ENCODE measurements at places on chromosomes 4 and X. TPM values are rescaled to one million over a fixed set of nuclear protein-coding genes. Genes with fewer than 3 reads are reported as not detected.

GRCh38 chr4:180455226-180455625, 1788.0 kb upstream of the TENM3 start:
- no peak for DNase-seq

- no peak for DNase-seq
Observed at GRCh38 chr4:70544279-70544868, 26.0 kb downstream of the AMTN start.

DNA sequence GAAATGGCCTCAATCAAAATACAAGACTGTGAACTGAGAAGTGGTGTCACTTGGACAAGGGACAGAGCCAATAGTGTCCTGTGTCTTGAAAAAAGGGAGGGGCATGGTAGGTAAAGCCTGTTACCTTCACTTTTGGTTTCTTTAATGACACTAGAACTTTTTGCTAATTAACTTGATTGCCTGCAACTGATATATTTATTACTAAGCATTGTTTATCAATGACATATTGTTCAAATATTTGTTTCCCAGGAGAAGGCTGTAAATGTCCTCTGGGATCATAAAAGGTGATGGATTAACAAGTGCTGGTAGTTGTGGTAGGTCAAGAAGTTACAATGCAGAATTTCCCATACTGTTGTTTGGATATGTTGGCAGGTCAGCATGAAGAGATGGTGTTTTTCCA, 93.8 kb upstream of the SCML1 start:
- DNase-seq = no peak

GRCh38 chrX:15973946-15974345, 119.3 kb upstream of the AP1S2 start:
- no peak for DNase-seq

DNA sequence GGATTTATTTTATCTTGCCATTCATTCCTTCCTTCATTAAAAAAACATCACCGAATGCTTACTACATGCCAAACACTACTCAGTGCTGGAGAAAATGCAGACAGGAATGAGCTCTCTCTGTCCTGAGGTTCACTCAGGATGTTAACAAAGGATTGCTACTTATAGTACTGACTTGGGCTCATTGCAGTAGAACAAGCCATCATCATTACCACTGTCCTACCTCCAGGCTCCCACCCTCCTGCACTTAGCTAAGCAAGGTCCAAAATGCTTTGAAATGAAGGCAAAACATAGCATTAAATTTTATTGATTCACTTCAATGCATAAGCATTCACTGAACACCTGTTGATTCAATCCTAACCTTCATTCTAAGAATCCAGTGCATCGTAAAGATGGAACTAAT, 159.8 kb upstream of the RADX start:
- no peak for DNase-seq

Gene GAB3
- total RNA-seq = 3.6 TPM

Gene ZAR1
- total RNA-seq = not detected

DNA sequence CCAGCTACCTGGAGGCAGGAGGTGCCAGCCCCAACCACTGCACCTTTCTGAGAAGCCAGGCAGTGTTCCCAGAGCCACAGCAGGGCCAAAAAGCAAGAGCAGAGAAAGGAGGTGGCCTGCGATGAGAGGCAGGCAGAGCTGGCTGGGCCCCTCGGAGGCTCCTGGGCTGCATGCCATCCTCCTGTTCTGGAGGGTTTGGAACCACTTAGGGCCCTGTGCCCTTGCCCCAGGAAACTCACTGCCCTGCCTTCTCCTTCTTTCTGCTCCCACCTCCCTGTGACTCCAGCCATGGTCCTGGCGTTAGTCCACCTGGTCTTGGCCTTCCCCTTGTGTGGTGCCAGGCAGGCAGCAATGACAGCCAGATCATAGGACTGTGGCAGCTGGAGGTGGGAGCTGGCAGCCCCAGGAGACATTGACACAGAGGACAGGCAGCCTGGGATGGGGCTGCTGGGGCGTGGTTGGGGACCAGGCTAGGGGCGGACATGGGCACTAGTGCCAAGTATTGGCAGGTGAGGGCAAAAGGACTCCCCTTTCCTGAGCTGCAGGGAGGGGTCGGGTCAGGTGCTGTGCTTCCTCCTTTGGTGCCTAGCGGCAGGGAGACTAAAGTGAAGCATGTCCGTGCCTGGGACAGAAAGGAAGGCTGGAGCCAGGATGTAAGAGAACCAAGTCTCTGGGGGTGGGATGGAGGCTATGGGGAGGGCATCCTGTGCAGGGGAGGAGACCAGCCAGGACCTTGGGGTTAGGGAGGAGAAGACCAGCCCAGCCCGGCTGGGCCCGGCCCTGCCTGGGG, 1.4 kb downstream of the APLN start:
- DNase-seq = no peak

GRCh38 chr4:85084371-85085094, 118.0 kb upstream of the WDFY3 start:
- peak; percentile 77 for DNase-seq

- no peak for DNase-seq
Observed at GRCh38 chrX:101208152-101208905, 11.3 kb upstream of the DRP2 start.

DNA sequence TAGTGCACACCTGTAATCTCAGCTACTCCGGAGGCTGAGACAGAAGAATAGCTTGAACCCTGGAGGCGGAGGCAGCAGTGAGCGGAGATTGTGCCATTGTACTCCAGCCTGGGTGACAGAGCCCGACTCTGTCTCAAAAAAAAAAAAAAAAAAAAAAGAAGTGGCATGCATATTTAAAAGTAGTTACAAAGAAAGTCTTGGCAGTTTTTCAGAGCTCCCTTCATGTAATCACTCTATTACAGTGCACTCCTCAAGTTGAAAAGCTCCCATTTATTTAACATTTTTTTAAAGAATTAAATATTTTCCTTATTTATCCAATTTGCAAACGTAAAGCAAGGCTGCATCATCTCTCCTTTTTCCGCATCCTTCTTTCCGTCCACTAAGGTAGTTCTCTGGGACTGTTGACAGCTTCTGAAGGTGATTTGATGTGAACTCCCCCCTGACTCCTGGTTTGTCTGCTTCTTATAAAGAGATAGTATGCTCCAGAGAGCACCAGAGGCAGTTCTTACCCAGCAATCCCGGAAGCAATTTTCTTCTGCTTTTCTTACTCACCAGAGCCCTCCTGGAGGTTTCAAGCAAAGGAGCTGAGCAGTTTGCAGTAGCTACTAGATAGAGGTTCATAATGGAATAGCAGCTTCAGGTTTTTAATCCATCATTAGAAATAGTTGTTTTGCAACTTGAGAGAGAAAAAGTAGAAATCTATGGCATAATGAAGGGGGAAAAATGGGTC, 151.0 kb downstream of the PALLD start:
- DNase-seq = no peak

DNA sequence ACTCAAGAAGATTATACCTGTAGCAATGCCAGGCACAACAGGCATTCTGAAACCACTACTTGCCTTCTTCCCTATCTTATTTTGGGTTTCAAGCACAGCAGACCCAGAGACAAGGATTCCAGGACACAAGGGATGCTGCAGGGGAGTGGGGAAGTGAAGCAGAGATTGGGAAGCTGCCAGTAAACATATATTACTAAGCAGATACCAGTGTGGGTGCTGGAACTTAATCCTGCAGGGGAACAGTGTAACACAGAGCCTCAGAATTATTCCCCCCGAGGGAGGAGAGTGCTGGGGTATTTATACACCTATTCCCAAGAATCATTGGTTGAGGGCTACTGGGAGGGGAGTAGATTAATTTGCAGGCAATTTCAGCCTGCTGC, 33.3 kb upstream of the MAML3 start:
- DNase-seq = no peak

GRCh38 chr4:88320780-88321373, 36.5 kb upstream of the PPM1K start:
- DNase-seq = peak; percentile 84

- no peak for DNase-seq
Observed at GRCh38 chr4:74962584-74962983, 29.7 kb downstream of the PARM1 start.

- DNase-seq = no peak
Observed at GRCh38 chrX:63810746-63811145, 25.7 kb upstream of the ARHGEF9 start.

DNA sequence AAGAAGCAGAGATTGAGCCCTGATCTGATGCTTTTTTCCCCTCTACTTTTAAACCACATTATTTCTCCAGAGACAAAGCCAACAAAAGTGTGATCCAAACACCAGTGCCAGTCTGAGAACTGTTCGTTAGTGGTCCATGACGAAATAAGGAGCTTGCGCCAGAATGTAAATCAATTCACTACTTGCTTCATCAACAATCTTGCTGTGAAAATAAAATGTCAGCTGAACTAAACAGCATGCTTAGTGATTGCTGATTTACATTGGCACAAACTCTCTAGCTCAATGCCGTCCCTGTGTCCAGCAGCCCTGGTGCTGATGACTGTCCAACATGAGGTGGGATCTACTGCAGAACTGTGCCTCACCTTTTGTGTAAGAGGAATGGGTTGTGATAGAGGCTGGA, 71.3 kb downstream of the SOX3 start:
- DNase-seq = no peak

GRCh38 chr4:161291222-161291621, 872.6 kb downstream of the FSTL5 start:
- no peak for DNase-seq

Gene KCND1
- total RNA-seq = 2.5 TPM

Gene PLAC8
- 41.2 TPM for total RNA-seq

GRCh38 chr4:77821775-77822174, 2.6 kb upstream of the CNOT6L start:
- peak; percentile 79 for DNase-seq

Gene RAB33A
- total RNA-seq = 20.6 TPM

Gene VEGFC
- not detected for total RNA-seq

GRCh38 chr4:98026362-98026761, 116.9 kb downstream of the STPG2 start:
- no peak for DNase-seq

Gene FREM3
- not detected for total RNA-seq

Gene TEX13B
- total RNA-seq = not detected

DNA sequence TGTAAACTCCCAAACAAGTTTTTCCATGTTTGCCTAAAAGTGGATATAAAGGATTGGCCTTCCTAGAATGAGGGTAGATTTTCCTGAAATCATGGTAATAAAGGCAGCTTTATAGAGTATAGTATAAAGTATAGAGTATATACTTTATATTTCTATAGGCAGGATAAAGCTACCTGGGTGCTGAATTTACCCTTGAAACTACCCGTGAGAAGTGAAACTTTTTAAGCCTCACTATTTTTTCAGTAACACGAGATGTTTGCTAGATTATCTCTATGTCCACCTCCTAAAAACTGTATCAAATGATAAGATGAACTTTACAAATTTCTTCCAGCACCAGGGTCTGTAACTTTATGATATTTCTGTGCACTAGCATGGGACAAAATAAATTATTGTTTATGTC, 340.0 kb upstream of the GALNTL6 start:
- no peak for DNase-seq

DNA sequence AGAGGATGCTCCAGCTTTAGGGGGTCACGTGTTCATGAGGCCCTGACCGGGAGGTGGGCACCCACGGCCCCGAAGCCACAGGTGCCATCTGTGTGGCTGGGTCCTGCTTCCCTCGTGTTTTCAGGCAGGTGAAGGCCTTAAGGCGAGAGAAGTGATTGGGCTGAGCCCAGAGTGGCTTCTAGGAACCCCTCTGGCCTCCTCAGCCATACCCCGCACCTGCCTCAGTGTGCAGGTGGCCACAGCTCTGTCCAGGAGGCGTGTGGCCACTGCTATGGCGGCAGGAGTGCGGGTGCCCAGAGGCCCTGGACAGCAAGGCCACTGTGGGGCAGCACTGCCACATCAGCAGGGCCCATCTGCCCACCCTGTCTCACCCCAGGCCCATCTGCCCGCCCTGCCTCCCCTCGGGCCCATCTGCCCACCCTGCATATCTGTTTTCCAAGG, 25.0 kb downstream of the NKX1-1 start:
- no peak for DNase-seq

DNA sequence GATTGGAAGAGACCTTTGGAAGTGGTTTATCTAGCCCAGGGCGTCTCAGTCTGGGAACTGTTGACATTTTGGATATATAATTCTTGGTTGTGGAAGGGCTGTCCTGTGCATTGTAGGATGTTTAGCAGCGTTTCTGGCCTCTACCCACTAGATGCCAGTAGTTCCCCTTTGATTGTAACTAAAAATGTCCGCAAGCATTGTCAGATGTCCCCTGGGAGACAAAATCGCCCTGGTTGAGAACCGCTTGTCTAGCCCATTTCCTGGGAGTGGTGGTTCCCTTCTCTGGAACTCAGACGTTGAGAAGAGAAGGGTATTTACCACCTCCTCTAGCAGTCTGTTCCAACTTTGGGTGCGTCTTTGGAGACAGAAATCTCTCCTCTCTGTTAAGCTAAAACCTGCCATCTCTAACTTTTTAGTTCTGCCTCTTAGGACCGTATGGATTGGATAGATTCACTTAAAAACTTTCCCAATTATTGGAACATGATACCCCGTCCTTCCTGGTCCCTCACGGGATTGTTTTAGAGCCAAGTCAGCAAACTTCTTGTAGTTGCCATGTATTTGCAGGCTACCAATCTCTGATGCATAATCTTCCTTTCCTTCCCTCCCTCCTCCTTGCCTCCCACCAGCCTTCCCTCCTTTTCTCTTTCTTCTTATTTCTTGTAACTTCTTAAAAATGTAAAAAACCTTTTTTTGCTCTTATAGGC, 13.9 kb downstream of the TMEM165 start:
- no peak for DNase-seq

Gene CLDN34
- total RNA-seq = not detected

- DNase-seq = peak; percentile 79
Observed at GRCh38 chr4:143773998-143774895, 73.8 kb upstream of the FREM3 start.

Gene PWWP3B
- total RNA-seq = not detected

DNA sequence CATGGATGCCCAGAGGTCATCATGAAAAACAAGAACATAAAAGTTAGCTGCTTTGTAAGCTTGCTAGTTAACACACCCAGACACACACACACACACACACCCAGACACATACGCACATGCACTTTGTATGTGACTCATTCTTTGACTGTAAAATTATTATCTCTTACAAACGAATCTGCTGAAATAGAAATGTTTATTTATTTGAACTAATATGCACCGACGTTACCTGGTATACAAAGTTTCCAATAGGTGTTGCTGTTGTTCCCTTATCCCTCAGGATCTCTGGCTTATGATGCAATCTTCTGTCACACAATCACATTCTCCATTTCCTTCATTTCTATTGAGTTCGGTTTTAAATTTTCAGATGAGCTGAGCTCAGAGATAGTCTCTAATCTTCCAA, 209.3 kb downstream of the PTTG2 start:
- DNase-seq = no peak

Gene MAP3K15
- total RNA-seq = 0.31 TPM

GRCh38 chr4:88297212-88297516, 12.8 kb upstream of the PPM1K start:
- DNase-seq = no peak

Gene GPRIN3
- total RNA-seq = 26.8 TPM

- DNase-seq = no peak
Observed at GRCh38 chr4:140579278-140579677, 10.5 kb upstream of the UCP1 start.

DNA sequence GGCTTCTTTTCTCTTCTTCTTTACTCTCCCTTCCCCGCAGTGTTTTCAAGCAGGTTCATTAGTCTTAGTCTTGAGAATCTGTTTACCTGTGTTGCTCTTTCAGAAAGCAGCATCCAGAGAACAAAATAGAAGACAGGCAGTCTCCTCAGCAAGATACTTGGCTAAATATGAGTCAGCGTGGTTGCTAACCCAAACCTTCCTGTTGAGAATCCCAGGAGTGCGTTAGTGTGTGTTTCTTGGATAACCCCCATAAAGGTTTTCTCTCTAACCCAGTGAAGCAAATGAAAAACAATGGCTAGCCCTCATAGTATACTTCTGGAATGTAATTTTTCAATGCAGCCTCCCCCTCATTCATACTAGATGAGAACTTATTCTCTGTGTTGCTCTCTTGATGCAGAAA, 41.1 kb downstream of the BMPR1B start:
- no peak for DNase-seq

GRCh38 chr4:48329193-48329592, 12.1 kb upstream of the SLAIN2 start:
- DNase-seq = no peak

All from activated CD4-positive, alpha-beta T cell treated with anti-CD3 and anti-CD28 coated beads, Interleukin-2, amount 10 ng/mL, durations not matched to agents 24 days and 14 days (primary cell).